AG10803 (cell line): ENCODE measurements at places on chromosomes 5 and 9.

- DNase-seq: no peak
Measured at GRCh38 chr9:23962101-23962500, 136.1 kb upstream of the ELAVL2 start.

- no peak for DNase-seq
Measured at GRCh38 chr9:11992866-11993265, 700.3 kb upstream of the TYRP1 start.

- DNase-seq: no peak
Measured at GRCh38 chr9:124263800-124264426, 6.2 kb downstream of the NEK6 start.

DNA sequence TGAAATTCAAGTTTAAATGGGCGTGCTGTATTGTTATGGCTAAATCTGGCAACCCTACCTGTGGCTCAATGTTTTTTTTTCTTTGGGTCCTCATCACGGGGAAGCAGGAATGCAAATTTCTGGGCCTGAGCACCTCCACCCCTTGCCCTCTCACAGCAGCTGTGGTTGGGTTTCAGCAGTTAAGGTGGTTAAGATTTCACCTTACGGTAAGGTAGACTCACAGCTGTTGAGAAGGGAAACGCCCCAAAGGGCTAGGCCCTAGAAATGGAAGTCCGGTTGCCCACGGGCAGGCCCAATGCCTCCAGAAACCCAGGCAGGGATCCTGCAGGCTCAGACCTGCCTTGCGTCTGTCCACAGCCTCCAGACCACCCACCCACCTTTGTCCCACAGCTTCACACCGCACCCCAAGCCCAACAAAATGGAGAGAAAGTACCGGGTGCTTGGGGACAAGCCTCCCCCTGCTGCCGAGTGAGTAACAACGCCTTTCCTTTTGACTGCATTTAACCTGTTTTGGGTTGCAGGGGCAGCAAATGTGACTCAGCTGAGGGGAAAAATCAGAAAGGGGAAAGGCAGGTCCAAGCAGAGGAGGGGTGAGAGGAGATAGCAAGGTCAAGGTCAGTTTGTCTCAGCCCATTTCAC is 48.1 kb upstream of the TDRD7 start:
- DNase-seq: no peak

- no peak for DNase-seq
Measured at GRCh38 chr9:68981789-68982188, 32.1 kb downstream of the PRKACG start.

GRCh38 chr9:110578575-110579033 is 937 bp downstream of the SVEP1 start:
- no peak for DNase-seq

GRCh38 chr9:109319017-109319625 is 1.7 kb downstream of the EPB41L4B start:
- DNase-seq: no peak

GRCh38 chr9:99878651-99879050 is 27.8 kb upstream of the STX17 start:
- peak; percentile 42 for DNase-seq

- no peak for DNase-seq
Measured at GRCh38 chr5:66362046-66362445, 217.9 kb downstream of the SREK1 start.

GRCh38 chr9:37343724-37344123 is 78.8 kb upstream of the GRHPR start:
- DNase-seq: no peak

- peak; percentile 62 for DNase-seq
Measured at GRCh38 chr5:152532714-152533113, 127.6 kb upstream of the NMUR2 start.
